ENCODE measurements at places on chromosomes 2 and 18.

DNA sequence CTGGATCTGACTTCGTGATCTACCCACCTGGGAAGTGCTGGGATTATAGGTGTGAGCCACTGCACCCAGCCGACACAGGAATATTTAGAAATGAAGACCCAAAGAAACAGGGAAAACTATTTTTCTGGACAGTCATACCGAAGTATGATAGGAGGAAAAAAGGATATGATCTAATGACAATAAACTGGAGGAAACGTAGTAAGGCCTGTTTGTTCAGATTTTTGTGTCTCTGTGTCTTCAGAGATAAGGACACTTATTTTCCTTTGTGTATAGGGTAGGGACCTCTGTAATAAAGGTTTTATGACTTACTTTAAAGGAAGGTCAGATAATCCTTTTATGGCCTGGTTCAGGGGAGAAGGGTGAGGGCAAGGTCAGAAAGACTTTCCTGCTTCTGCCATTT is 55.9 kb downstream of the GTF2A1L start:
- DNase-seq, result no peak

- no peak for DNase-seq
Observed at GRCh38 chr2:237581326-237581725, 9.2 kb downstream of the RAB17 start.

GRCh38 chr2:212227755-212228154 is 310.8 kb downstream of the ERBB4 start:
- peak; percentile 95 for DNase-seq

- DNase-seq, result no peak
Observed at GRCh38 chr18:61093965-61094364, 239.3 kb upstream of the CDH20 start.

- DNase-seq, result peak; percentile 34
Observed at GRCh38 chr2:179745635-179746256, 115.7 kb downstream of the ZNF385B start.

GRCh38 chr2:222730366-222730999 is 59.0 kb downstream of the MOGAT1 start:
- peak; percentile 31 for DNase-seq

- no peak for DNase-seq
Observed at GRCh38 chr2:19630921-19631320, 270.9 kb downstream of the TTC32 start.

GRCh38 chr18:76486038-76486437 is 9.0 kb downstream of the ZNF516 start:
- DNase-seq, result no peak

DNA sequence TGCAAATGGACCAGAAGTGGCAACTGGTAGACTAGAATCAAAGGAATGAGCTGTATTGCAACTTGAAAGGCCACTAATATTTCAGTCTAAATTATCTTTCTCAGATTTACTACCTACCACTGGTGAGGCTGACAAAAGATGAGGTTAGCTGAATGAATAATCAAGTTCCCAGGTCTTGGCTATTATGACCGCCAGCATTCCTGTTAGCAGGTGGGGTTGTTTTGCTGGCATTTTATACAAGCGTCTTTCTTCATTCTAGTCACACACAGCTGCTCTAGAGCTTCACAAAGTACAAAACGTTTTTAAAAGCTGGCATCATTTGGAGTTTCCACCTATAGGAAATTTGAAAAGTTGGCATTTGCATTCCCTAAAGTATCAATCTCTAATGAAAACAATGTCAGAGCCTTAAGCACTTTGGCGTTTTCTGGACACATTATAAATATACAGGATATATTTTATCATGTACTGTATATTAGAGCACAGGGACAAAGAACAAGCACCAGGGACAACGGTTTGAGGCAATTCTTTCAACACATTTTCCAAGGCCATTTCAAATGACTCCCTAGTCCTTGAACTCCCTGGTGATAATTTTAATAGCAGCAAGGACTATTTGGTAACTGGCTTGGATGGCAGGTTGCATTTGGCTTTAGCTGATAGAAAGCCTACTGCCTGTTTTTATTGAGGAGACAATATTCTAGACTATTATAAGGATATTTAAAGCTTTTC is 410.2 kb upstream of the CHST9 start:
- no peak for DNase-seq

GRCh38 chr2:86251840-86252266 is 52.6 kb downstream of the MRPL35 start:
- DNase-seq, result no peak

DNA sequence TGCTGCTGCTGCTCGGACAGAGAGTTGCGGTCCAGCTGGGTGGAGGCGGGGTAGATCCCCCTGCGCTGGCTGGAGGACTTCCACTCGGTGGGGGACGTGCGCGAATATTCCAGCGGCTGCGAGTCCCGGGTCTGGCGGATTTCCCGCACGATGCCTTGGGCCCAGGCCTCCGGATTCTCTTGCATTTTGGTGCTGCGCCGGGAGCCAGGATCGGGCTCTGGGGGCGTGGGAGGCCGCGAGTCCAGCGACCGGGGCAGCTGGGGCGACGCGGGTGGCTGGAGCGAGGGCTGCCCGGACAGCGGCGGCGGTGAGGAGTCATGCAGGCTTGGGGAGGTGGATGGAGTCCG is 4.8 kb downstream of the NT5C1B start:
- DNase-seq, result no peak
